PC-3 (cell line): ENCODE measurements at places on chromosomes 5 and 9. TPM values are rescaled to one million over a fixed set of nuclear protein-coding genes. Genes with fewer than 3 reads are reported as not detected.

DNA sequence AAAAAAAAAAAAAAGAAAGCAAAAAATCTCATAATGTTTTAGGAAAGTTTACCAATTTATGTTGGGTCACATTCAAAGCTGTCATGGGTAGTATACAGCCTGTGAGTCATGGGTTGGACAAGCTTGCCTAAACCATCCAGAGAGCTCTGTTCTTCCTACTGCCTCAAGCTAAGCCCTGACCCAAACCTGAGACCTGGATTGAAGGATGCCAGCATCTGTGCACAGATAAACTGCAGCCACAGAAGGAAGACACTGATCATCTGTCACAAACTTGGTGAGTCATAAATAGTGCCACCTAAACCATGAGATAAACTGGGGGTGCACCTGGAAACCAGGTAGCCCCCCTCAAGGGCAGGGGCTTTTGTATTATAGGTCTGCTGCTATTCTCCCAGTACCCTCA, 31.0 kb downstream of the CSF2 start:
- peaks cover 39% of the 10 kb centered on the region for H3K4me1 ChIP-seq
- H3K27ac ChIP-seq: peak overlapping the region; percentile 96
- no peak overlapping the region for H3K4me3 ChIP-seq
- DNase-seq: peak; percentile 51

- no peaks in the 10 kb centered on the region for H3K36me3 ChIP-seq
- no peaks in the 10 kb centered on the region for H3K27me3 ChIP-seq
- no peaks in the 10 kb centered on the region for H3K4me1 ChIP-seq
- H3K4me3 ChIP-seq: no peak overlapping the region
Measured at GRCh38 chr9:80028501-80028900, 456.7 kb downstream of the TLE4 start.

TAF1L gene
- 0.23 TPM in 1 of 2 replicates, not detected in the other for total RNA-seq

DNA sequence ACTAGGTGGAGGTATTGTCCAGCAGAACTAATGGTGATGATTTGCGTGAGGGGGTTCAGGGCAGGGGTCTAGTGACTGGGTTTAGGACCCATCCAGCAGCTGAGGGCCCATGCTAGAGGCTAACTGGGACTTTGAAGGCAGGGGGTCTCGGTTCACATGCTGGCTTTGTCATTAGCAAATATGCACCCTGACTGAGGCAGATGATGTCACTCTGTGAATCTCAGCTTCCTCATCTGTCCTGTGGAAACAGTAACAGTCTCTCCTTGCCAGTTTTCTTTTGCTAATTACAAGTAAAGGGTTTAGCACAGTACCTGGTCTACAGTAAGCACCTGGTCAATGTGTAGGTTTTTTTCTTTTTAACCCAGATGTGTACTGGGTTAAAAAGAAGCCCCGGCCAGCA, 5.2 kb downstream of the SH2D3C start:
- H3K36me3 ChIP-seq: no peaks in the 10 kb centered on the region
- H3K27ac ChIP-seq: no peak overlapping the region
- H3K4me1 ChIP-seq: peaks cover 4% of the 10 kb centered on the region; the same call in 1 of the 2 replicates
- no peak overlapping the region for H3K4me3 ChIP-seq
- no peak for DNase-seq

FAM174A gene
- total RNA-seq: 65.1 and 66.2 TPM in 2 replicates

C7 gene
- total RNA-seq: not detected in 2 replicates

SPATA31A3 gene
- total RNA-seq: not detected in 2 replicates

MAPKAP1 gene
- 128 and 146 TPM in 2 replicates for total RNA-seq
